ENCODE measurements at places on chromosomes 11 and 22.

DNA sequence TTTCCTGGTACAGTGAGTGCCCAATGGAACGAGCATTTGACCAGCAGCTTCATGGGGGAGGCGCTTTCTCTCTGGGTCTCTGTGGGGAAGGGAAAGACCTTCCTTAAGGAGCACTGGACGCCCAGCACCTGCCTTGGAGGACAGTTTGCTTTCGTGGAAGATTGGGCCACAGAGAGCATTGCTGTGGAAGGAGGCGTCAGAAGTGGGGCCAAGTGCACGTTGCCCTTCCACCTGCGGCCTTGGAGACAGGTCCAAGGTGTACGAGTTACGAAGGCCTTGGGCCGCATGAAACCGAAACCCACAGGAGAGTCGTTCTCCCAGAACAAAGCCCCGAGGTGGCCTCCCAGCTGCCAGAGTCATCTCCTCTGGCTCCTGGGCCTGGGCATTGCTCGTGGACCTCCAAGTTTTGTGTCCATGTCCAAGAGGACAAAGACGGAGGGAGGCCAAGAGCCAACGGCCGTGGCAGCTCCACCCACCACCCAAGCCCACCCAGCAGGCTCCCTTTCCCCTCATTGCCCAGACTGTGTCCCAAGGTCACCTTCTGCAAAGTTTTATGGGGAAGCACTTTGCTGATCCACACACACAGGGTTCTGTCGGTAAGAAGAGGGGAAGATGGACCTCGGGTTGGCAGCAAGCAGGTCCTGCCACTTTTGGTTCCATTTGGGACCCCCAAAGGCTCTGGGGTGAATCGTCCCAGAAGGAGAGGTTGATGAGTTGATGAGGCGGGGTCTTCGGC is 5.8 kb upstream of the NLRP6 start:
- DNase-seq: no peak

- DNase-seq: no peak
Measured at GRCh38 chr11:1933416-1934334, 13.5 kb upstream of the MRPL23 start.

DNA sequence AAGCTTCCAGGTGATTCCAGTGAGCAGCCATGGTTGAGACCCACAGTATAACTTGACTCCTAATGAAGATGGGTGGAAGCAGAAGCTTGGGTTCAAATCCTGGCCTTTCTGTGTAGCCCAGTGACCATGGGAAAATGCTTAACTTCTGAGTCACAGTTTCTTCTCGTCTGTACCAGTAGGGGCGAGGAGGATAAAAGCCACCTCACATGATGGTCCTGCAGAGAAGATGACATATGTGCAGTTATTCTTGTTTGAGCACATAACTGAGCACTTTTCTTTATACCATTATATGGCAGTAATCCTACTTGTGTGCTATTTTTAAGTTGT is 4.9 kb downstream of the TMEM109 start:
- DNase-seq: no peak

DNA sequence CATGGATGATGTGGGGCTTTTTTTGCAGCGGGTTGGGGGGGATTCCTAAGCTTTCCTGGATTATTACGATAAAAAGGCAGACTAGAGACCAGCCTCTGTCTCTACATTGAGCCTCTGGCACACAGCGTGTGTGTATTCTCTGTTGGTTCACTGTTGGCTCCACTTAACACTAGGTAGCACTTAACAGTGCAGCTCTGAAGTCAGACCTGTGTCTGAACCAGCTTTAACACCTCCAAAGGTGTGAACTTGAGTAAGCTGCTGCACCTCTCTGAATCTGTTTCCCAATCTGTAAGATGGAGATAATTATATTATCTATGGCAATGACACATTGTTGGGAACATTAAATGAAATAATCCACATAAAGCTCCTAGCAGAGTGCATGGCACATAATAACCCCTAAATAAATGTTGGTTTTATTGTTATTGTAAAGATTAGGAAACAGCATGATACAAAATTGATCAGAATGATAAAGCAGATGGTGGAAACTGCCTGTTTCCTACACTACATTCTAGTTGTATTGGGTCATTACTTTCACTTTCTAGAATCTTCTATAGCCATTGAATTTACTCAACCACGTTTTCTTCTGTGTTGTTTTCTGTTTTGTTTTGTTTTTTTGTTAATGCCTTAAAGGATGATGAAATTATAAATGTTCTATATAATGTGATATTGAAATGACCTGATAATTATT is 108.4 kb downstream of the ARL14EP start:
- no peak for DNase-seq

GRCh38 chr11:115528225-115528624 is 24.0 kb upstream of the CADM1 start:
- DNase-seq: no peak

- DNase-seq: no peak
Measured at GRCh38 chr11:92111287-92111686, 113.3 kb upstream of the FAT3 start.

DNA sequence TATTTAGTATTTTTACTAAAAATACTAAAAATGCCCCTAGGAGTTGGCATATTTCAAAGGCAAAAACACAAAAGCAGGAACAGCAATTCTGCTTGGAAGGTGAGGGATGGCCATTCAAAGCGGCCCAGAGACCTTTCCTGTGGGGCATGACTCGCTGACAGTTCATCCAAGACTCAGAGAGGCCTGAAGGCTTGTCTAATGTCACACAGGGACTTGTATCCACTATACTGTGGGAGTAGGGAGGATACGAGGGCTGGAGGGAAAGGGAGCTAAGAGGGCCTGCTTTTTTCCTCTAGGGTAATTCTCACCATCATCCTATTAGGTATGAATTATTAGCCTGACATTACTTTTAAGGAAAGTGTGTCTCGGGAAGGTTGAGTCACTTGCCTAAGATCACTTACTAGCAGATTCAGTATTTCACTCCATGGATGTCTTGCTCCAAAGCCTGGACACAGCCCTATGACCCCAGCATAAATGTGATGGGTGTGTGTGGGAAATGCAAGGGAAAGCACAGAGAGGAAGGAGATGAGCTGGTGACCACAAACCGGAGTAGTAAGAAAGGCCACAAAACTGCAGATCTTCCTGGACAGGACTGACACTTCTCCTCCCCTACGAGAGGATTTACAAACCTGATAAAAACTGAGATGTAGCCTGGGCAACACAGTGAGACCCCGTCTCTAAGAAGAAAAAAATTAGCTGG is 16.7 kb upstream of the UCP3 start:
- DNase-seq: no peak

DNA sequence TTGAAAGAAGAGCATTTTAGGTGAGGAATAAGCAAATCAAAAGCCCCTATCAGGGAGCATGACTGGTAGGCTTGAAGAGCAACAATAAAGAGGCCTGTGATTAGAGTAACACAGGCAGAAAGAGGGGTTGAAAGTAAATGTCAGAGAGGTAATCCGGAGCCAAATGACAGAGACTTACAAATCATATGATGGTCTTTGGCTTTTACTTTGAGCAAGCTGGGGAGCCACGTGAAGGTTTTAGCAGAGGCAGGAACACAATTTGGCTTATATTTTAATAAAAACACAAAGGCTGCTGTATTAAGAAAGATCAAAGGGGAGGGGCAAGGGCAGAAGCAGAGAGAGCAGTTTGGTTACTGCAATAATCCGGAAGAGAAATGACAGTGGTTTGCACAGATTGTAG is 12.8 kb upstream of the NARS2 start:
- no peak for DNase-seq

- DNase-seq: no peak
Measured at GRCh38 chr11:61368646-61369045, 6.5 kb downstream of the TMEM138 start.

GRCh38 chr11:10640308-10640707 is 53.2 kb downstream of the IRAG1 start:
- DNase-seq: no peak

DNA sequence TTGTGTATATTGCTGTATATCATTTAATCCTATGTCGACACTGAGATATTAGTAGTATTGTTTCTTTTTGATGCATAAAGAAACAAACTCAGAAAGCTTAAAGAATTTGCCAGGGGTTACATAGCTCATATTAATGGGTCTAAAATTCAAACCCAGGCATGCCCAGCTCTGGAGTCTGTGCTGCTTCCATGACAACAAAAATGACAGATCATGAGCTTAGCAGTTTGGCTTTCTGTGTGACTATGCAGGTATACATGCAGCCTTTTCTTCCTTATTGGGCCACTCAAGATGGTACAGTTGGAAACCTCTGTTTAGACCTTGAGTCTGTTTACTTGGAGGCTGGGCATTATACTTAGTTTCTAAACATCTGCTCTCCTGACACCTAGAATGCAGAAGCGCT is 220.5 kb upstream of the TENM4 start:
- DNase-seq: no peak

GRCh38 chr11:60895687-60896086 is 10.7 kb downstream of the PRPF19 start:
- no peak for DNase-seq

DNA sequence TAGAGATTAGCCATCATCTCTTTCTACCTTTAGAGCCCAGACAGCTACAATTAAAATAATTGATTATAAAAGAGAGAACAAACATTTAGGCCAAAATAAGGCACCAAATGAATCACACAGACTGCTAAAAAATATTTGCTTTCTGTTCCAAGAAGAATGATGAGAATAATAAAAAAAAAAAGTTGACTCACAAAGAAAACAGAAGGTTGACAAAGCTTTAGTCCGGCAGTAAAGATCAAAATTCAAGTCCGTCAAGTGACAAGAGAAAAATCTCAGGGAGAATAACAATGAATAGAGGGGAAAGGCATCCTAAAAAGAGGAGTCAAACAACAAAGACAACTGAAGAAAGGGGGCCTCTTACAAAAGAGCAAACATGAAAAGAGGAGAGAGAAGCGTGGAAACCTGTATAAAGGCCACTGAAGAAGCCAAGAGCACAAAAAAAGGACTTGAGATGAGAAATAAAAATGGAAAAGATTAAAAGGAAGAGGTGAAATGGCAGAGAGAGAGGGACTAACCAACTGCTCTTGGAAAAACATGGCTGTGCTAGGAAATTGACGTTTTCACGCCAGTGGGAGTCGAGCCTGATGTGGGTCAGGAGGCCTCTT is 910.2 kb downstream of the OPCML start:
- DNase-seq: no peak

DNA sequence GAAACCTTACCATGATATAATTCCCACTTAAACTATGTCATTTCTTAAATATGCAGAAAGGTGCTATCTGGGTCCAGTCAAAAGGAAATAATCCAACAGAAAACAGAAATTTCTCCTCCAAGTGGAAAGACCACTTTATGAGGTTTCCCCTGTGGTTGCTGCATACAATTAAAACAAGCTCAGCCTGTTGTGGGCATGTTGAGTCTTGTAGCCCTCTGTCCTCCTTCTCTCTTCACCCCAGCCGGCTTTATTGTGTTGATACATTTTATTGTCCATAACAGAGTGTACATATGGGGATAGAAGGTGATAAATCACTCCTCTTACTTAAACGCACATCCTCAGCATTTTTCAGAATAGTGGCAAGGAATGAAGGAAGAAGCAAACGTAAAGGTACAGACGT is 126.0 kb upstream of the MTNR1B start:
- DNase-seq: no peak

GRCh38 chr11:59097113-59097708 is 9.8 kb upstream of the FAM111B start:
- DNase-seq: no peak

- no peak for DNase-seq
Measured at GRCh38 chr11:111153194-111153593, 92.3 kb upstream of the POU2AF2 start.

- no peak for DNase-seq
Measured at GRCh38 chr11:35357923-35358322, 61.4 kb downstream of the SLC1A2 start.

- no peak for DNase-seq
Measured at GRCh38 chr11:16194566-16194965, 161.8 kb downstream of the SOX6 start.

DNA sequence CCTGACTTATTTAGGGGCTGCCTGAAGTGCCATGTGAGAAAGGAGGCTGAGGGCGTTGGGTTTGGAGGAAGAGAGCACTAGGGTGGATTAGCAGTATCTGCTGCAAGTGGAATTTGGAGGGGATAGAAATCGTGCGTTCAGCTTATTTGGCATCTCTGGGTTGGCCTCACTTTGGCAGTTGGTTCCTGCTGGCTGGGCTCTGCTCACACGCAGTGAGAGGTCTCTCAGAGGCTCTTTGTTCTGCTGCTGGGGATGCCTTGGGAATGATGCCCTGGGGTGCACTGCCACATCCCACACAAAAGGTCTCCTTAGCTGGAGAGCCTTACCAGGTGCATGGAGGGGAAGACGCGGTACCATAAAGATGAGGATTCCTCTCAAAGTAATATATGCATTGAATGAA is 17.7 kb upstream of the MICAL2 start:
- no peak for DNase-seq

DNA sequence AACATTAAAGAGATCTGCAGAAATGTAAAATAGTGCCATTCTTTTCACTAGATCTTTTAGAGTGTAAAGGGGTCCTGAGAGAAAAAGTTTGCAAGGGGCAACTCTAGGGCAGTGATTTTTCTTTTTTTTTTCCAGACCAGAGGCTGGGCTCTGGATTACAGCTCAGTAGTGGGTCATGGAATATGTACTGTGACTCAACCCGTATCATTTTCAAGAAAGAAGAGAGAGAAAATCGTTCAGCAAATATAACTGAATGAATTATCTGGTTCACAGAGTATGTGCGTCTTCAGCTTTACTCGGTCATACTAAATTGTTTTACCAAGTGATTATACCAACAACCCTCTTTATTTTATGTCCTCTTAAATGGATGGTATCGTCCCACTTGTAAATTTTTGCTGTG is 3.8 kb downstream of the CEP57 start:
- DNase-seq: no peak

GRCh38 chr11:5546457-5546856 is 1.9 kb downstream of the OR52H1 start:
- DNase-seq: no peak

DNA sequence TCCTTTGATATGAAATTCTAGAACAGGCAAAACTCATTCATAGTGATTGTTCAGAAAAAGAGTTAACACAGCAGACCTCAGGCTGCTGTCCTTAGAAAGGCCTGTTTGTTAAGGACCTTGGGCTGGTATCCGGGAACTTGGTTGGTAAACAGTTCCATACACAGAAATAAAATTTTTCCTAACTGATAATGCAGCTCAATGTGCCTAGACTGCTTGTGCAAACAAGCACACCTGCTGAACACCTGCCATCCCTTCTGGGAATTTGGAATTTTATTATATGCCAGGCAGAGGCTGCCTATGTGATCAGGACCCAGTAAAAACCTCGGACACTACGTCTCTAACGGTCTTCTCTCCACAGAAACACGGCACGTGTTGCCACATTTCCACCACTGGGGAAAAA is 11.5 kb downstream of the THAP12 start:
- no peak for DNase-seq

Data from HTR-8/SVneo (cell line).